Stimulated activated CD4-positive, alpha-beta T cell treated with anti-CD3 and anti-CD28 coated beads, Interleukin-1b, Interleukin-23, amount 100 ng/mL, for 1 hour (primary cell): ENCODE measurements at places on chromosomes 4 and X.

DNA sequence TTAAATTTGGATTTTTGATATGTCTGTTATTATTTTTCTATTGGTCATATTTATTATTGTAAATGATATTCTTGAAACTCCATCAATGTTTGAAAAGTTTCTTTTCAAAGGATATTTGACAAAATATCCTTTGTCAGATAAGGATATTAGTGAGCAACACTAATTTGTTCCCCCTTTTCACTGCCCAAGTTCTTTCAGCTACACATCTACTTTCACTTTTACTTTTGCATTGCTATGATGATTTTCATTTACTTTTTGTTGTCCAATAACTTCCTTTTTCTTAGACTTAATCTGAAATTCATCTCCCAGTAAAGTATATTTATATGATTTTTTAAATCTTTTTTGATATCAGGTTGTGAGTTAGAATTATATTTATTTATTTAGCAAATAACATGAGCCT lies 542.3 kb upstream of the ADGRL3 start:
- DNase-seq: no peak

GRCh38 chr4:24551492-24552289 lies 32.7 kb downstream of the DHX15 start:
- DNase-seq: no peak

GRCh38 chrX:39802354-39802753 lies 295.4 kb downstream of the BCOR start:
- no peak for DNase-seq

- no peak for DNase-seq
Measured at GRCh38 chr4:48985976-48986653, at the start of gene CWH43. TSS of gene CWH43 (plus strand) at chr4:48986275. CDS start at chr4:48986430, 155 bp downstream.

GRCh38 chr4:186592966-186593586 lies 37.7 kb upstream of the MTNR1A start:
- DNase-seq: no peak

- no peak for DNase-seq
Measured at GRCh38 chrX:149060921-149061320, 444.2 kb downstream of the IDS start.

- peak; percentile 32 for DNase-seq
Measured at GRCh38 chrX:38803588-38804431, 2.6 kb downstream of the MID1IP1 start.

DNA sequence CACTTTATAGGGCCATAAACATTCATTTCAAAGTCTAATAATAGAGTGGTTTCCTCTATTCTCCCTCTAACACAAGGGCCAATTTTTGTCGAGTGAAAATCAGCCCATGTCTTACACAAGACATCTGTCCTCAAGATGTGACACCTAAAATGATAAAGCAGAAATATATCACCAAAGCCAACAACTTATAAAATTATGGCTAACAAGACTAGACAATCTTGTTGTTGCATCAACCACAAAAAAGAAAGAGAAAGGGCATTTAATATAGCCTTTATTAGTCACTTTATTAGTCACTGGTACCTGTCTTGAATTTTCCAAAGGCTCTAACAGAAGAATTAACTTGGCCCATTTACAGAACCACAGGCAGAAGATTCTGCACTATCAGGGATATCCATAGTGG lies 161.6 kb downstream of the SMIM20 start:
- no peak for DNase-seq

DNA sequence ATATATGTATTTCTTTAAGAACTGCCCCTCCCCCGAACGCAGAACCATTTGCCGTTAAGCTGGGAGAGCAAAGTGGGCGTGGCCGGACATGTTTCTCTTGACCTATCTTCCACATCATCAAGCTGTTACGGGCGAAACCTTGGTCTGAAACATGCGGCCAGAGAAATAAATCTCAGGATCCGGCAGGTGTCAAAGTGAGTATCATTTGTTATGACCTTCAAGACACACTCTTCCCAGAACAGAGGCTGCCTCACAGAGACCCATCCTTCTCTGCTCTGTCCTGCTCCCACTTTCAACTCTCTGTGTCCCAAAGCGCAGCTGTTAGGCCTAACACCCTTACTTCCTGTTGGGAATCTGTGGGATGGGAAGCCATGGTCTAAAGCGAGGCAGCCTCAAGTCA lies at the start of gene MAGEB18:
Gene MAGEB18, plus strand, starts transcription at position 70 of the 400 bp plus-strand sequence. CDS start 643 bp downstream, outside the sequence.
- DNase-seq: no peak

GRCh38 chrX:53704294-53704693 lies 17.8 kb upstream of the HUWE1 start:
- no peak for DNase-seq

- DNase-seq: no peak
Measured at GRCh38 chr4:184014301-184014700, 109.2 kb downstream of the STOX2 start.

- peak; percentile 41 for DNase-seq
Measured at GRCh38 chr4:56757821-56758411, 63.6 kb downstream of the SPINK2 start.
